Activated T-helper 2 cell treated with anti-CD3 and anti-CD28 coated beads, Interferon-gamma antibody, Interleukin-2, Interleukin-4, amounts not matched to agents 10 μg/mL and 5 μg/mL and 100 μg/mL, durations not matched to agents 14 hours and 24 hours and 36 hours (primary cell): ENCODE measurements at places on chromosomes 2 and 18. TPM values are rescaled to one million over a fixed set of nuclear protein-coding genes. Genes with fewer than 3 reads are reported as not detected.
A peak's percentile ranks its signal among the peaks of the same experiment; 100 is the strongest.

DNA sequence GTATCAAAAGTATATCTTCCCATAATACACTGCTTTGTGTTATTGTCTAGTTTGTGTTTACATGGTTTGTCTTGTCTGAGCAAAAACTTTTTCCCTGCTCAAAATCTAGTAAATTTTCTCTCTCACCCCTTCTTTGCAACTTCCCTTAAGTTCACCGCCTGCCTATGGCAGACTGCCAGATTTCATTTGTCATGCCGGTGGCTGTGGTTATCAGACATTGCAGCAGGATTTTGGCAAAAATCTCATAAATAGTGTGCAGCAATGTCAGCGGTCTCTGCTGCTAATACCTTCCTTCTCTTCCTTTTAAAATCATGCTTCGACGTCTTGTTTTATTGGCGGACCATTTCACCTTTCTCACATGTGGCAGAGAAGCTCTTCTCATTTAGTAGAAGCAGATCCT lies 45.6 kb upstream of the TMEM178A start:
- no peak overlapping the region for H3K27ac ChIP-seq
- peaks cover 5% of the 10 kb centered on the region for H3K4me1 ChIP-seq
- H3K27me3 ChIP-seq: peaks cover 43% of the 10 kb centered on the region
- H3K4me3 ChIP-seq: no peak overlapping the region
- no peak for DNase-seq
- no peaks in the 10 kb centered on the region for H3K36me3 ChIP-seq

Gene RAB10
- total RNA-seq: 134 and 140 TPM in 2 replicates

Gene ARHGAP15
- total RNA-seq: 54.1 and 58.3 TPM in 2 replicates

Gene CFAP221
- not detected in 2 replicates for total RNA-seq

GRCh38 chr2:149075853-149076252 lies 37.4 kb downstream of the LYPD6B start:
- no peaks in the 10 kb centered on the region for H3K4me1 ChIP-seq
- no peaks in the 10 kb centered on the region for H3K36me3 ChIP-seq
- H3K27ac ChIP-seq: no peak overlapping the region
- H3K4me3 ChIP-seq: no peak overlapping the region
- DNase-seq: no peak
- H3K27me3 ChIP-seq: peaks cover 49% of the 10 kb centered on the region

DNA sequence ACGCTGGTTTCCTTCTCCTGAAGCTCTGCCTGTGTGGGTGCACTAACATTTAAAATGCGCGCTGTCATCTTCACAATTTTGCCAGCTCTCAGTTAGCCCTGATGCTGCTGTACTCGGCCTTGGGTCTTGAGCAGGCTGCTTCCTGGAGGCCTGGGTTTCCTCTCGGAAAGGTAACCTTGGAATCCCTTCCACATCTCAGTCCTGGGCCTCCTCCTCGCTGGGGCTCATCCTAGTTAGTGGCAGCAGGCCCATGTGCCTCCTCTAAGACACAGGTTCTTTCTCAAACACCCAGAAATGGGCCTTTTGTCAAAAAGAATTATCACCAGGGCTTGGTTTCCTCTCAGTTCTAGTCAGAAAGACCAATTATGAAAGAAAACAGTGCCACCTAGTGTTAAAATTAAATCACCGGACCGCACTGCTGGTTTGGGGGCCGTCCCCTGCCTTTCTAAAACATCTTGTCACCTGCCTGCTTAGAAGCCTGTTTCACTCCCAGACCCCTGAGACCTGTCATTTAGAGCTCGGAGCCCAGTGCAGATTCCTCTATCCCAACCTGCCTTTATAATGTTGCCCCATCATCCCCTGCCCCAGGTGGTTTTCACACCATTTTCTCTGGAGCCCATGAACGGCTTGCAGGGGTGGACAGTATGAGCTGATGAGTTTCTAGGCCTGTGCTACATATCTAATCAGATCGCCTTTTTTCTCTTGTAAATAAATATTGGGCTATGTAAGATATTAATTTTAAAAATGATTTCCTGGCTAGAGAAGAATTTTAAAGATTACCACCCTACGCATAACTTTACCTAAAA lies 42.4 kb downstream of the HK2 start:
- no peaks in the 10 kb centered on the region for H3K27me3 ChIP-seq
- peaks cover 3% of the 10 kb centered on the region for H3K4me1 ChIP-seq
- peak overlapping the region; percentile 47 for H3K27ac ChIP-seq

DNA sequence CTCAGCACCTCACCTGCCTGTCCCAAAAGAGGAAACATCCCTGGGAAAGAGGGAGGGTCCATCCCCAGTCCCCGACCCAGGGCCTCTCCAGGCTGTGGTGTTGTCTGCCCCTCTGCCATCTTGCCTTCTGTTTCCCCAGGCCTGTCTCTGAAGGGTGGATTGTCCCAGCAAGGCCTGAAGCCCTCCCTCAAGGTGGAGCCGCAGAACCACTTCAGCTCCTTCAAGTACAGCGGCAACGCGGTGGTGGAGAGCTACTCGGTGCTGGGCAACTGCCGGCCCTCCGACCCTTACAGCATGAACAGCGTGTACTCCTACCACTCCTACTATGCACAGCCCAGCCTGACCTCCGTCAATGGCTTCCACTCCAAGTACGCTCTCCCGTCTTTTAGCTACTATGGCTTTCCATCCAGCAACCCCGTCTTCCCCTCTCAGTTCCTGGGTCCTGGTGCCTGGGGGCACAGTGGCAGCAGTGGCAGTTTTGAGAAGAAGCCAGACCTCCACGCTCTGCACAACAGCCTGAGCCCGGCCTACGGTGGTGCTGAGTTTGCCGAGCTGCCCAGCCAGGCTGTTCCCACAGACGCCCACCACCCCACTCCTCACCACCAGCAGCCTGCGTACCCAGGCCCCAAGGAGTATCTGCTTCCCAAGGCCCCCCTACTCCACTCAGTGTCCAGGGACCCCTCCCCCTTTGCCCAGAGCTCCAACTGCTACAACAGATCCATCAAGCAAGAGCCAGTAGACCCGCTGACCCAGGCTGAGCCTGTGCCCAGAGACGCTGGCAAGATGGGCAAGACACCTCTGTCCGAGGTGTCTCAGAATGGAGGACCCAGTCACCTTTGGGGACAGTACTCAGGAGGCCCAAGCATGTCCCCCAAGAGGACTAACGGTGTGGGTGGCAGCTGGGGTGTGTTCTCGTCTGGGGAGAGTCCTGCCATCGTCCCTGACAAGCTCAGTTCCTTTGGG lies 47.2 kb downstream of the BOLA3 start:
- no peak overlapping the region for H3K27ac ChIP-seq
- H3K27me3 ChIP-seq: no peaks in the 10 kb centered on the region
- no peaks in the 10 kb centered on the region for H3K4me1 ChIP-seq
- H3K36me3 ChIP-seq: peaks cover 55% of the 10 kb centered on the region
- H3K4me3 ChIP-seq: no peak overlapping the region

- no peak overlapping the region for H3K4me3 ChIP-seq
- no peak for DNase-seq
- no peaks in the 10 kb centered on the region for H3K27me3 ChIP-seq
These were observed 350.2 kb downstream of the RIT2 start for GRCh38 chr18:42765302-42765701.

DNA sequence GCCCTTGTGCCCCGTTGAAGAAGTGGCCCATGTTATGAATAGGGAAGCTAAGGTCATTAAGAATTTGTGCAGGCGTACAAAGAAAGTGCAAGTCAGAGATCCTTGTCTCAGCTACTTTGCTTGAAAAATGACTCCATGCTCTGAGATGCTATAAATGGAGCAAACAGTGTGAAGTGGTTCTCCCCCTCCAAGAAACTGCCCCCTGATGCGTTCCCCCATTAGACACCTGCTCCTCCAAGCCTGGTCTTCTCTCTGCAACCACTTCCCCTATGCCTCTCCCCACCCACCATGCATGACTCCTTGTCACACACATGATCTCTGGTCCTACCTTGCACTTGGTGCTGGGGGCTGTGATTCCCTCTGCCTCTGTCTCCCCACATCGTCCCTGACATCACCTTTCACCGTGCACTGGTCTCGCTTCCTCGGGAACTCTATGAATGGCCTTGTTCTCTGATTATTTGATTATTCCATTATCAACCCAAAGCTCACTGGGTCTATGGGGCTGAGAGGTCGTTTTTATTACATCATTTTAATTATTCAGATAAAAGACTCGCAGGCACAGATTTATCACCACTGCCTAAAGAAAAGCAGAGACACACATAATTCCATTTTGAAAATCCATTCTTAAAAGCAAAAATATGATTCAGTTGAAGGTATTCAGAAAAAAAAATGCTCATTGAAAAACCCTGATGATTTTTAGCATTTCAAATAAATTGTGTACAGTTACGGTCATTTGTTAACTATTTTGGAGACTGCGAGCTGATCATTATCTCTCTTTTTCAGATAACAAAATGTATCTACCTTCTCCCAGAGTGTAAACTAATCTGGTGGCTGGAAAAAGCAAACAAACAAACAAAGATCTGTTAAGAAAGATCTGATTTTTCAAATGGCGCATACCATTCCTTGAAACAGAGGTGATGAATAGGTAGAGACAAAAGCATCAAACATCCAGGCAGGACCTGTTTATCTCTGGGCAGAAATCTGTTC lies 294.9 kb downstream of the SOX11 start:
- no peaks in the 10 kb centered on the region for H3K27me3 ChIP-seq
- H3K27ac ChIP-seq: no peak overlapping the region
- no peak overlapping the region for H3K4me3 ChIP-seq
- no peak for DNase-seq

Gene NDUFV2
- 329 and 341 TPM in 2 replicates for total RNA-seq

- no peaks in the 10 kb centered on the region for H3K27me3 ChIP-seq
- DNase-seq: no peak
- peaks cover 10% of the 10 kb centered on the region for H3K36me3 ChIP-seq
- no peak overlapping the region for H3K27ac ChIP-seq
- H3K4me1 ChIP-seq: peaks cover 34% of the 10 kb centered on the region
These were observed 1.7 kb upstream of the RMC1 start for GRCh38 chr18:23501626-23502025.
